ENCODE measurements at places on chromosomes 4 and X. TPM values are rescaled to one million over a fixed set of nuclear protein-coding genes. Genes with fewer than 3 reads are reported as not detected.

NEXMIF gene
- total RNA-seq: under 0.01 TPM

SHOX gene
- not detected for total RNA-seq

GYPE gene
- not detected for total RNA-seq

CITED1 gene
- 1.5 TPM for total RNA-seq

SUPT20HL2 gene
- not detected for total RNA-seq

CXXC4 gene
- total RNA-seq: 0.11 TPM

ANXA10 gene
- 0.16 TPM for total RNA-seq

RAB33A gene
- total RNA-seq: not detected

NAA11 gene
- total RNA-seq: not detected
